ENCODE measurements at places on chromosomes 7 and 10.

DNA sequence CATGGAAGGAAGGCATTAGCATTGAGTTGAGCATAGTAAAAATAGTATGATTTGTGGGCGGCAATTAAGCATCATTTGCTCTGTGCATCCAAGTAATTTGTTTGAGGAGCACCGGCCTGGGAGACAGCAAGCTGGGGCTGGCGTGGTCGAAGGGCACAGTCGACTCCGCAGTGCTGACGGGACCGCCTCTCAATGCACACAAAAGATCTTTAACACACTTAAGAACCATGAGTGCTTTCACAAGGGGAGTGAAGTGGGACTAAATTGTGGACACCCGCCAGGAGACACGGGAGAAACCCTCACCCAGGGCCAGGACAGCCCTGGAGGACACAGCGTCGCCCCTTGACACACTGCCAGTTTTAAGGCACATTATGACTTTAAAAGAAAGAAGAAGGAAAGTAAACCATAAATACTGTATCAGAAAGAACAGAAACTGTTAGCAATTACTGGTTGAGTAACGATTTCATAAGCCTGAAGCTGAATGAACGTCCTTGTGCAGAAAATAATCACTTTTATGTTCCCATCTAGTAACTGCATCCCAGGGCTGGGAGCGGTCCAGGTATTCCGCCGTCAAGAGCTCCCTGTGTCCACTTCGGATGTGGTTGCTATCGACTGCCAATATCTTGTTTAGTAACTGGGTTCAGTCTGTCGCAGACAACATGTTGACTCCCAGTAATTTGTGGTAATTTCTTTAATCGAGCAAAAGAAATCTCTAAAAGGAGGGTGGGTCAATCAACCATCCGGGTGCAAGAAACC, 102.1 kb downstream of the EBF3 start:
- DNase-seq = no peak

GRCh38 chr10:5666008-5666840, at the start of gene ASB13:
Gene ASB13 (minus strand): TSS chr10:5666595. CDS start chr10:5666551, 44 bp downstream.
- DNase-seq = peak; percentile 21

- no peak for DNase-seq
Observed at GRCh38 chr7:38013246-38013645, 92.8 kb downstream of the EPDR1 start.

GRCh38 chr7:126529254-126529653, 723.5 kb downstream of the GRM8 start:
- no peak for DNase-seq

GRCh38 chr7:98879979-98880315, 1.6 kb downstream of the TRRAP start:
- no peak for DNase-seq

GRCh38 chr7:131076711-131077181, 250.9 kb upstream of the MKLN1 start:
- DNase-seq = no peak

GRCh38 chr7:1973321-1974251, 259.2 kb downstream of the MAD1L1 start:
- no peak for DNase-seq

DNA sequence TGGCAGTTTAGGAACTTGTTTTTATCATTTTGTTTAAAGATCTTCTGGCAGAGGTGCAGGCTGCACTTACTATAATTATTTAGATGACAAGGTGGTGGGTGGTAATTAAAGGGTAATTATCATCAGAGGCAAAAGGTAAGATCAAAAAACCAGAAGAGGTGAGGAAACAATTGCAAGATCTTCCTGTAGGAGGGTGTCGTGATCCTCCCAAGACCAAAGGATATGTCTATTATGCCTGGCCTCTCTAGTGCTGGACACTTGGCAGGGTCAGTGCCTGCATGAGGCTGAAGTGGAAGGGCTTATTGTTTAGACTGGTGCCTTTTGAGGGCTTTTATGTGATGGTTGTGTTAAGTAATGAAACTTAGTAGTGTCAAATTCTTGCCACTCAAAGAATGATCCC, 1.8 kb upstream of the WAPL start:
- no peak for DNase-seq

DNA sequence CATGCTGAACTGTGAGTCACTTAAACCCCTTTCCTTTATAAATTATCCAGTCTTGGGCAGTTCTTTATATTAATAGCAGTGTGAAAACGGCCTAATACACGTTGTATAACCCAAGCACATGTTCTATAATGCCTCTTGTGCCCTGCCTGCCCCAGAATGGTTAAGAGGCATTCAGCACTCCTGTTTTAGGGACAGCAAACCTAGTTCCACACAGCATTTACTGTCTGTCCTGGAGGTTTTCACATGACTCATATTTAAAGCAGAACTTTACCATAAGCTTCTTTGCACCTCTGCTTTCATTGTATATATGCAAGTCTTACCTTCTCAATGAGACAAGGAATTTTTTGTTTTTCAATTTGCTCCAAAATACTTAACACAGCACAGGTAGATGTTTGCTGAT, 144.8 kb downstream of the ICA1 start:
- DNase-seq = no peak

GRCh38 chr7:154442939-154443338, 390.7 kb downstream of the DPP6 start:
- no peak for DNase-seq

- DNase-seq = no peak
Observed at GRCh38 chr10:73586583-73586984, 4.6 kb downstream of the USP54 start.

GRCh38 chr10:122220736-122221135, 50.4 kb upstream of the BTBD16 start:
- DNase-seq = no peak

DNA sequence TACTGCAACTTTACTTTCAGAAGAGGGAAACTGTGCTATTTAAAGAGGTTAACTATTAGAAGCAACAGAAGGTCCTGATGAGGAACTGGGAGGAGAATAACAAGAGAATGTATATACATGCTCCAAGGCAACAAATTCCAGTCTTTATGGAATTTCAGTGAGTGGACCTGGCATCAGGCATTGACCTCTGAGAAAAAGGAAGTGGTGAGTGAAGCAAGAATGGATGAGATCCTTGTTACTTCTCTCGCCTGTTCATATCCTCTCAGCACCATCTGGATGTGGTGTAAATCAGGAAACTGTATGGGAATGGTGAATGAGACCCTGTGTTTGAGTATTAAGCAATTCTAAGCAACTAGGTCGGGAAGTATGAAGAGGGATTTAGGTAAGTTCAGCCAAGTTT, 30.3 kb upstream of the KBTBD2 start:
- no peak for DNase-seq

GRCh38 chr7:142104550-142105527, 6.7 kb upstream of the MGAM2 start:
- DNase-seq = no peak

All from naive thymus-derived CD8-positive, alpha-beta T cell (primary cell).